RKO (cell line): ENCODE measurements at places on chromosomes 7 and 10.

GRCh38 chr10:1127629-1128028 is 71.4 kb downstream of the WDR37 start:
- no peak for DNase-seq

DNA sequence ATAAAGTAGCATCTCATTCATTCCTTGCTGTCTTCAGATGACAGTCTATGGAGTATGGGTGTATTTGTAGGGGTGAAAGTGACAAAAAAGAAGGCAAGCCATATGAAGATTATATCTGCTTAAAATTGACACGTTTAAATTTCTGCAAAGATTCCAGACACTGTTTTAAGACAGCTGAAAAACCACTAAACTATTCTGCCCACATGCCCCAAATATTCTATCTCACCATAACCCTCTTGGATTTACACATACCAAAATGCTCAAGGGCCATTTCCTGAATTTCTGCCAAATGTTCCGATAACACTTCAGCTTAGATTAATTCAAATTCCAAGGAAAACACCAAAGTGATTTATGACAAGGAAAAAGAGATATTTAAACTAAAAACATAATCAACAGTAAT is 99.9 kb upstream of the IL6 start:
- DNase-seq: no peak

DNA sequence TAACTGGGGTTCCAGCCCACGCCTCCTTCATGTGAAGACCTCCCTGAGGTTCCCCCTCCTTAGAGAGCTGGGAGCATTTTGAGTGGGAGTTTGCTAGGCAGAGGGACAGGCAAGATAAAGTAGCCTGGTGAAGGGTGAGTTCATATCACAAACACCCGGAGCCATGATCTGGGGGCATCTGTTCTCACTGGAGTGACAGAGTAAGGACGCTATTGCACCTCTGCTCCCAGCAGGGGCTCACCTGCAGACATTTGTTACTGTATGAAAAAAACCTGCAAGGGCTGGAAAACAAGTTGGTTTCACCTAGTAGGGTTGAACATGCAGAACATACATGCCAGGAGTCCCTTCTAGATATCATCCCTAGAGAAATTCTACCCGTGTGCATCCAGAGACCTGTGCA is 88.4 kb downstream of the CARD11 start:
- no peak for DNase-seq

- DNase-seq: no peak
Measured at GRCh38 chr10:11156480-11156879, 138.8 kb downstream of the CELF2 start.

- DNase-seq: no peak
Measured at GRCh38 chr7:91020636-91021385, 243.4 kb upstream of the FZD1 start.

DNA sequence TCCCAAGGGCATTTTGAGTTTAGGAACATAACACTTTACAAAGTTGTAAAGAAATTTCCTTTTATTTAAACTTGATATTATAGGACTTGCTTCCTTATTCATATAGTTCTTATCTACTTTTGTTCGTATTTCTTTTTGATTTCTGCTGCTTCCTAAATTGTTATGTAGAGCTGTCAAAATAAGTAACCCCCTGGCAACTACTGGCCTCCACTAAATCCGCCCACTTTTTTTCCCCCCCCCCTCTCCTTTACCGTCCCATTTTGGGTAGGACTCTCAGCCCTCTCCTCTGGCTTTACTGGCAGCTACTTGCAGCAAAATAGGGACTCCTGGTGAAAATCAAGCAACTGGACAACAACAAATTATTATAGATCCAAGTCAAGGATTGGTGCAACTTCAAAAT is 1.1 kb downstream of the SP4 start:
- no peak for DNase-seq

DNA sequence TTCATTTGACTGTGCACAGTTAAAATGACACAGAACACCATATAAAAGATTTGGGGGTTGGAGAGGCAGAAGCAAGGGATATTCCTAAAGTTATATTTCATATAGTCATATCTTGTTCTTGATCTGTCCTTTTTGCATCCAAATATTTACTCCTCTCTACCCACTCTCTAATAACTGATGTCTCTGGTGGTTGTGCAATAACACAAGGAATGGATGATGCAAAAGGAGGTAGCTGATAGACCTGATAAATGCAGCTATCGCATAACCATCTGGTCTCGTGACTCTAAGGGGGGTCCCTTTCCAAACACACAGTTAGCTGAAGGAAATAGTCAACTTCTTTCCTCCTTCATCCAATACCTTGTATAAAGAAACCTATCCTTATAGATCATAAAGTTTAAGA is 123.1 kb downstream of the POLR1F start:
- DNase-seq: no peak

GRCh38 chr10:106338486-106338885 is 826.0 kb downstream of the SORCS1 start:
- DNase-seq: no peak

- DNase-seq: peak; percentile 57
Measured at GRCh38 chr7:135976312-135977006, 700 bp downstream of the MTPN start.

DNA sequence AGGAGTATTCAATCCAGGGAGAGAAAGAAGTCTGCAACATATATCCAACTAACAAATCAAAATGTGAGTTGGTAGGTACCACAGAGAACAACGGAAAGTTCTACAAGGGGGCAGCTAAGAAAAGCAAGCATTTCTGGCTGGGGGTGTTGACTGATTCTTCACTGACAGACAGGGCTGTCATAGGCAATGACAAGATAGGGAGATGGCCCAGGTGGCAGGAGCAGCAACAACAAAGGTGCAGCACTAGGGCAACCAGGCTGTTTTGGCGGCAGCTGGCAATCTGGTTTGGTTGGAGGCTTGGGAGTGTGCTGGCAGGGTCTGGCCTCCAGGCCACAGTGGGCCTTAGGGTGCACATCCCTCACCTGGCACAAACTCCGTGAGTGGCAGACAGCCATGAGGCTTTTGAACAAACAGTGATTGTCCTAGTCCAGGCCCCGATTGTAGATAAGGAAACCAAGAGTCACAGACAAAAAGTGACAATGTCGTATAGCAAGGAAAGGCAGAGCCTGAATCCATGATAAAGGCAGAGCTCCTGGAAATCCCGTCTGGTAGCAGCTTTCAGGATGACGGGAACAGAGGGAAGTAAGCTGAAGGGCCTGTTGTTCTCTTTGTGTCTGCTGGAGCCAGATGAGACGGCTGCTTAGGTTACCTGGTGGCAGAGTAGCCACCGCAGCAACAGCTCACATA is 28.4 kb downstream of the DPCD start:
- DNase-seq: no peak

DNA sequence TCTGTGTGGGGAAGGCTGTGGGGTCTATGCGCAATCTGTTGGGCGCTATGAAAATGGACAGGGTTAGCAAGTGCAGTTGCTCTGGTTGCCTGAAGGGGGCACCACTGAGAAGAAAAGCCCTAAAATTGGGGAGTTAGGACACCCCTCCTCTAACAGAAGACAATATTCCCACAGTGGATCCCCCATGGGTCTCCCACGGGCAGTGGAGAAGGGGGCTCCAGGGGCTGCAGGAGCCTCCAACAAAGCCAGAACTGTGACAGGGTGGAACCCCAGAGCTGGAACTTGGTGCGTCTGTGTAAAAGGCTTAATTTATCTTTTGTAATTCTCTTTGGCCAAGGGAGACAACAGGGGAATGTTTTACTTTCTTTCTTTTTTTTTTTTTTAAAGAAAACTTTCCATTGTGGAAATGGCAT is 12.5 kb upstream of the COL13A1 start:
- DNase-seq: no peak

DNA sequence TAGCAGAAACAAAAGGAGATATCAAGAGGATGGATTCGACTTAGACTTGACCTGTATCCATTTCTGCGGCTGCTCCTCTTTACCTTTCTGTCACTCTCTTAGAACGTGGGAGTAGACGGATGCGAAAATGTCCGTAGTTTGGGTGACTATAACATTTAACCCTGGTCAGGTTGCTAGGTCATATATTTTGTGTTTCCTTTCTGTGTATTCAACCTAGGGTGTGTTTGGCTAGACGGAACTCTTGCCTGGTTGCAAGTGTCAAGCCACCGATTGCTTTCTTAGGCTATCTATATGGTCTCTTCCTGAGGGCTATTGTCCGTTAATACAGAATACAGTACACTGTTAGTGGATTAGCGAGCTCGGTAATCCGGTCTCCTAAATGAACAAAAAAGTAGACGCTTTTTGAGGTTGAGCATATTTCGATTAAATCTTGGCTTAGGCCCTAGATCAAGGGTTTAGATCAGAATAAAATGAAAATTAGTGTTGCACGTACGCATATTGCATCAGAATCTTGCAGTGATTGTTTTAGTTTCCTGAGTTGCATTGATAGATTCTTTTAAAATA is 1.2 kb downstream of the PTEN start:
- peak; percentile 63 for DNase-seq

- DNase-seq: no peak
Measured at GRCh38 chr7:26005683-26006410, 146.2 kb upstream of the NFE2L3 start.

GRCh38 chr10:130432271-130432670 is 296.1 kb downstream of the GLRX3 start:
- DNase-seq: no peak

DNA sequence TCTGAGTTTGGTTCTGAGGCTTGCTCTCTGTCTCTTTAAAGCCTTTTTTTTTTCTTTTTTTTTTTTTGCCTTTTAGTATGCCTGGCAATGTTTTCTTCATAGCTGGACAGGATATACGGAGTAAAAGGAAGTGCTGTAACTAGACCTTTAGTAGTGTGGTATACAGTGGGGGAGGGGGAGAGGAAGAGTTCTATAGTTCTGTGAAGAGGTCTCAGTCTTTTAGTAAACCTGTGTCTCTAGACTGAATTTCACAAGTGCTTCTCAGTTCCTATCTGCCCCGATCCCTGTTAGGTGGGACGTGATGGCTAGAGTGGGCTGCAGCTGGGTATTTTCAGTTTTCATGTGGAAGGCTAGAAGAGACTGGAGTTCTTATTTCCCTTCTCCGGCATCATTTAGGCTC is 3.1 kb upstream of the ABCC2 start:
- DNase-seq: no peak

GRCh38 chr10:1360558-1361164 is 304.5 kb downstream of the WDR37 start:
- no peak for DNase-seq

DNA sequence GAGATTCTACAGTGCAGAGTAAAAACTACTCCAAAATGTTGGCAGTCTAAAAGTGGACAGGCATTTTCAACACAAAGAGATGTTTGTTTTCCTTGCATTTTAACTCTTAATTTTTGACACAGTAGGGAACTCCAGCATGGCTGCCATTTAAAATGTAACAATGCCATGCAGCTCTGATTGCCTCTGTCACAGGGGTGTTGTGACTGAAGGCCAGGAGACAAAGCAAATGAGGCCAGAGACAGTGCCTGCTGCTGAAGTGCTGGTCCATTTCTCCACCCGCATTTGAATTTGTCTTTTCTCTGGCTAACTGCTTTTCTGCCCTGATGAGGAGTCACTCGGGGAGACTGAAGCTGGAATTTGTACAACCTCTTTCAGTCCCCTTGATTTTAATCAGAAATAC is 710.6 kb upstream of the GALNT17 start:
- DNase-seq: no peak

GRCh38 chr10:78475437-78475836 is 441.8 kb downstream of the RPS24 start:
- DNase-seq: no peak

GRCh38 chr10:61786728-61787127 is 114.8 kb upstream of the ARID5B start:
- DNase-seq: no peak

GRCh38 chr10:71075086-71075758 is 137.1 kb upstream of the UNC5B start:
- DNase-seq: no peak

- no peak for DNase-seq
Measured at GRCh38 chr10:132381741-132382140, 15.3 kb upstream of the PWWP2B start.

DNA sequence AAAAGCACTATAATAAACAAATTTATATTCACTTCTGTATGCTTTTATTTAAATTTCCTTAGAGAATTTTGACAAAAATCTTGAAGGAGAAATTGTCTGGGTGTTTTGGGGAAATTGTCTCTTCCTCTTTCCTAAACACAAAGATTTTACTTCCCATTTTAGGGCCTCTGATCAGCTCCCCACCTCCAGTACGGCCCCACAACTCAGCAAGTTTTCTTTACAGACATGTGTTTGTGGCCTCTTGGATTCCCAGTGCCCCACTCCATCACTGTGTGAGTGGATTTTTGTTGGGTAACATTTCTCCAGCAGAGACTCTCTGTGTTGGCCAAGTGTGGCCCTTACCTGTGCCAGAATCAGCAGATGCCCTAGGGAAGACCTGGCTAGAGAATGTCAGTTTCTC is 182.8 kb upstream of the CDC14C start:
- DNase-seq: no peak

- DNase-seq: no peak
Measured at GRCh38 chr7:24718977-24719491, 38.2 kb downstream of the GSDME start.

DNA sequence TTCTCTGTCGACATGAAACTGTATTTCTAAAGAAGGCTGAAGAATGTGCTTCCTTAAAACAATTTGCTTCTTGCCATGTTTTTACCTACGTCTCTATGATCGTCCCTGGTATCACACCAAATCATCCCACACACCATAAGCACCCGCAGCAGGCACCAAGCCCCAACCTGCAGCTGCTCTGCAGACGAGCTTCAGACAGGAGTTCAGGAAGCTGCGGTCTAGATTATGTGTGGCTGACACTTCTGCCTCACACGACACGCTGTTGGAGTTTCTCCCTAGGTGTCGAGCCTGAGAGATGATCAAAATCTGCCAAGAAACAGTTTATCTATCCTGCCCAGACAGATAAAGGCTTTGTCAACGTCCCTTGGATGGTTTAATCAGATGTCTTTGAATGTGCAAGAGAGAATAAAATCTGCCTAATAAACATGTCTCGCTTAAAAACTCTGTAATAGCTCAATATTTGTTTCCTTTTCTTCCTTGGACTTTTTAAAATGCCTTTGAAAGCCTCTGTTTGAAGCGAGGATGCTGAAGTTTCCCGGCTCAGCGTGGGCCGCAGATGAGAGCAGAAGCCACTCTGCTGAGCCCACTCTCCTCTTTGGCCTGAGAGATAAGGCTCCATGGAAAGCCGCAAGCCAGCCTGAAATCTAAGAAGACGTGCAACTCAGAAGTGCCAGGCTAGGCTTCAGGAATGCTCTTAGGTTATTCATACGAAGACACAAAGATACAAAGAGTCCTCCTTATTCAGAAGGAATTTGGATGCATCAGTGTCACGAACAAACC is 158.3 kb upstream of the PFKP start:
- no peak for DNase-seq

DNA sequence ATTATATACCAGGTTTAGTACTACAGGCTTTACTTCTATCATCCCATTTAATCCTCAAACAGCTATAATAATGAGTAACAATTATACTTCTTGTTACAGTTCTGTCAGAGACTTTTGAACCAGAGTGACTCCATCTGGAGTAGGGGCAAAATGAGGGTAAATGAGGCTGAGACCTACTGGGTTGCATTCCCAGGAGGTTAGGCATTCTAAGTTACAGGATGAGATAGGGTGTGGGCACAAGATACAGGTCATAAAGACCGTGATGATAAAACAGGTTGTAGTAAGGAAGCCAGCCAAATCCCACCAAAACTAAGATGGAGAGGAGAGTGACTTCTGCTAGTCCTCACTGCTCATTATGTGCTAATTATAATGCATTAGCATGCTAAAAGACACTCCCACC is 3.9 kb downstream of the YME1L1 start:
- no peak for DNase-seq
